NB4 (cell line): ENCODE measurements at places on chromosomes 12 and 14.

GRCh38 chr14:93055651-93056115 is 60.0 kb downstream of the ITPK1 start:
- DNase-seq = no peak

DNA sequence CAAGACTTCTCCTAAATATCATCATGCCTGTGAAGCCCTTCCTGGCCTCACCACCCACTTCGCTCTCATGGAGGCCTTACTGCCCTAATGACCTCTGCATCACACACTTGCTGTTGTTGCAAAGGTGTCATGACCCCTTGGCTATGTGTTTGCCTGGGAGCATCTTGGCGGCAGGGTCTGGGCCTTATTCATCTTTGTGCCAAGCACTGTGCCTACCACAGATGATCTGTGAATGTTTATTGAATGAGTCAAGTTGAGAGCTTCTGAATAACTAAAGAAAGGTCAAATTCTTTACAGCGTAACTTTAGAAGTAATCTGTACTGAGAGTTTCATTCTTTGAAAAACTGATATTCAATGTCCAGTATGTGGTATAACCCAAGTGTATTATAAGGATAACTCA is 113.3 kb downstream of the TTC8 start:
- no peak for DNase-seq

DNA sequence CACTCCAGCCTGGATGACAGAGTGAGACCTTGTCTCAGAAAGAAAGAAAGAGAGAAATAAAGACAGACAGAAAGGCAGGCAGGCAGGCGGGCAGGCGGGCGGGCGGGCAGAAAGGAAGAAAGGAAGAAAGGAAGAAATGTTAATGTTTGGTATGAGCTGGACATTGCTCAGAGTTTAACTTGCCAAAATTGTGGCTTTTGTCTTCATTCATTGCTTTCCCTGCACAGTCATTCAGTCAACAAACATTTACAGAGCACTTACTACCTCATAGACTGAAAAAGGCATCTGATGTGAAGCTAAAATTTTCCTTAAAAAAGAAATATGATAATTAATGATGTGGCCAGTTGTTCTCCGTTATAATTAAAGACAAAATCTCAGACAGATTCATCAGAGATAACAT is 247.1 kb downstream of the SPTSSA start:
- DNase-seq = no peak

DNA sequence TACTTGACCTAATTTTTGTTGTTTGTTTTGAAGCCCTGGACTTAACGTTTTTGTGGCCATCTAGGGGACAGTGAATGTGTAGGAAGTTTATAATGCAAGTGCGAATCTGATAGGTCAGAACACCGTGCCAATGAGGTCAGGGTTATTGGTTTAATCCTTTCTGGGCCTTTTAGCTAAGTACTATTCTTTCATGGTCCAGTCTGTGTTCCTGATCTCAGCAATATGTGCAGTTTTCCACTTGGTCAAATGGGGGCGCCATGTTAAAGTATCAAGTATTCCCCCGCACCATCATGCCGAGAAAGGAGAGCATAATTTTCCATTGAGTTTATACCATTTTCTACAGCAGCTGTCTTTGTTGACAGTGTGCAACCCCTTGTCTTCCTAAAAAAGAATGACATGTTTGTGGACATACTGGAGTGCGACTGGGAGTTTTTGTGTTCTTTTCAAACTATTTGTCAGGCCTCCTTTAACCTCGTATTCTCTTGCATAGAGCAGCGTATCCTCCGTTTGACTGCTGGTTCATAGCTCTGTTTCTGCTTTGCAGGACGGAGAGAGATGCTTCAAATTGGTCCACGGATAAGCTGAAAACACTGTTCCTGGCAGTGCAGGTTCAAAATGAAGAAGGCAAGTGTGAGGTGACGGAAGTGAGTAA is 1.3 kb downstream of the AHSA1 start:
- DNase-seq = peak; percentile 81

GRCh38 chr12:47403681-47404080 is 302.1 kb downstream of the RPAP3 start:
- DNase-seq = no peak

- no peak for DNase-seq
Observed at GRCh38 chr14:94018308-94018707, 7.8 kb upstream of the OTUB2 start.
